ENCODE measurements at places on chromosomes 4 and X. TPM values are rescaled to one million over a fixed set of nuclear protein-coding genes. Genes with fewer than 3 reads are reported as not detected.

DNA sequence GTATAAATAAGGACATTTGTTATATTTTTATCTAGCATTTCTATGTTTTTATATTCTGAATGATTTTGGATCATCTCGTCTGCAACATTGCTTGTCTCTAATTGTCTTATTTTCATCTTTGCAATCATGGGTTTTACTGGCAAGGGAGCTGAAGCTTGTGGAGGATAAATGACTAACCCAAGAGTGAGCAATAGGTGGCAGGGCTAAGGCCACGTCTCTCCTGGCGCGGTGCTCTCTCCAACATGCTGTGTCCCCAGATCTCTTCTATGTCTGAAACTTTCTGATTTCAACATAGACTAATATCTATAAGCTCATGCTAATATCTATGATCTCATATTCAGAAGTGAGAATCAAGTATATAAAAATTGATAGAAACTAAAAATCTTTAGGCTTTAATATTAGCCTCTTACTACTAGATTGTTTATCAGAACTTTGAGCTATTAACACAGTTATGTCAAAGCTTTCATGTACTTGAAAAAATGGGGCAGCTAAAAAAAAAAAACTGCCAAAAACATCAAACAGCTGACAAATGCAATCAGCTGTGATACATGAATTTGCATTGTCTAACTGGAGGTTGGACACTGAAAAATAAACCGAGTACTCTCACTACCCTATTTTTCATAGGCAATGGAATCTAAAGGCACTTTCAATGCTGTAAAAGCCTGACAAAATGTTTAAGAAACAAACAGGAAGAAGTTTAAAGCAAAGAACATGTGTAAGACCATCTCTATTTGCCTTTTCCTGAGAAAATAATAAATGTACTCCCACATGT is 169.2 kb downstream of the TMA16 start:
- no peak for DNase-seq

DNA sequence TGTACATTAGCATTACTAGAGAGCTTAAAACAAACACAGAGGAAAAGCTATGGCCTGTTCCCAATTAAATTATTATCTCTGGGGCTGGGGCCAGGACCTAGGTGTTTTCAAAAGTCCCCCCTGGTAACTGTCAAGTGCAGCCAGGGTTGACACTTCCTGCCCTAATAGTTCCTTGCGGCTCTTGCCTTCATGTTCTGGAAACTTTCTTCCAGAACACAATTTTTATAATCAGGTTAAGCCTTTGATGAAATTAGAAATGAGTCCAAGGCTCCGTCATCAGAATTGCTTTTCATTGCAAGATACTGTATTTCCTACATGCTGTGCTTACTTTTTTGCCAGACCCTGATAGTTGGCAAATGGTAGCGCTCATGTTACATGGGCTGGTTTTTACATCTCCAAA is 229.6 kb downstream of the UNC5C start:
- DNase-seq: no peak

DNA sequence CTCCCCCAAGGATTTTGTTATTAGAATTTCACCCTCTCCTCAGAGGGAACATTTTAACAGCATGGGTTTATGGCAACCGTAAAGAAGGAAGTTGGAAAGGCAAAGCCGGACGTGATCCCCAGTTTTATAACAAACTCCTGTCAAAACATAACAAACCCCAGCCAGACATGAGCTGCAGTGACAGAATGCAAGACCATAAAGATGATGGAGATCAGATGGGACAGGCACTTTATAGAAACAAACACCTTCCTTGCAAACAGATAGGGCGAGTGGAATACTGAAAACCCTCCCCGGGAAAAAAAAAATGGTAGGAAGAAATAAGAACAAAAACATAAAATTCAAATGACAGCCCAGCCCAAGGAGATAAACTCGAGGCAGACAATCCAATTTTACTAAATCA is 281.4 kb downstream of the LDB2 start:
- no peak for DNase-seq

- no peak for DNase-seq
These were observed 383.0 kb upstream of the GALNT7 start for GRCh38 chr4:172785613-172786012.

- no peak for DNase-seq
These were observed 488.3 kb downstream of the ANKRD50 start for GRCh38 chr4:124224256-124224655.

DNA sequence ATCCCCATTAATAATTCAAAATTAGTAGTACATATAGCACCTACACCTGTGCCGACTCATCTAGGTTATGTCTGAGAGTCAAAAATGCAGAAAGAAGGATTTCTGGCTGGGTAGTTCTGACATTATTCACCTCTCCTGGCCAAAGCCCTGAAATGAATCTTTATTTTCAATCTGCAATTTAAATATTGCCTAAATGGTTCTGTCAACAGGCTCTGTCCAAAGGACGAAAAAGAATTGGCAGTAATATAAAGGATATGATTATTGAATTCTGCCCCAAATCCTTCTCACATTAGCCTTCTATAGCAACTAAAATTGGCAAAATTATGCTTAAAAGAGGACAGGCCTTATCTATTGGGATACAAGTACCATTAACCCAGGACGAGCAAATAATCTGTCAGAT is 86.9 kb upstream of the SPANXN4 start:
- DNase-seq: no peak

DNA sequence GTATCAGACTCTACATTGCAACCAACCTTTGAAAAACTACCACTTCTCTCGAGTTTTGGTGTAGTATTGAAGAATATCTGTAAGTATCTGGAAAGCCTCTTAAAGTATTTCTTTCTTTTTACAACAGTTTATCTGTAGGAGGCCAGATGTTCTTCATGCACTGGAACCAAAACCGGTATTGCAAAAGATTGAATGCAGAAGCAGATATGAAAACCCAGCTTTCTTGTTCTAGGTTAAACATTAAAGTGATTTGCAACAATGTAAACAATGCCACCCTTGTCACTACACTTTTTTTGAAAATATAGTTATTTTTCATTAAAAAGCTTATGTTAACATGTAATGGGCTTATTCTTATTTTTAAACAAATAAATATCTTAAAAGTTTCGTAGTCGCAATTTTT is 27.2 kb downstream of the PLS3 start:
- no peak for DNase-seq

DNA sequence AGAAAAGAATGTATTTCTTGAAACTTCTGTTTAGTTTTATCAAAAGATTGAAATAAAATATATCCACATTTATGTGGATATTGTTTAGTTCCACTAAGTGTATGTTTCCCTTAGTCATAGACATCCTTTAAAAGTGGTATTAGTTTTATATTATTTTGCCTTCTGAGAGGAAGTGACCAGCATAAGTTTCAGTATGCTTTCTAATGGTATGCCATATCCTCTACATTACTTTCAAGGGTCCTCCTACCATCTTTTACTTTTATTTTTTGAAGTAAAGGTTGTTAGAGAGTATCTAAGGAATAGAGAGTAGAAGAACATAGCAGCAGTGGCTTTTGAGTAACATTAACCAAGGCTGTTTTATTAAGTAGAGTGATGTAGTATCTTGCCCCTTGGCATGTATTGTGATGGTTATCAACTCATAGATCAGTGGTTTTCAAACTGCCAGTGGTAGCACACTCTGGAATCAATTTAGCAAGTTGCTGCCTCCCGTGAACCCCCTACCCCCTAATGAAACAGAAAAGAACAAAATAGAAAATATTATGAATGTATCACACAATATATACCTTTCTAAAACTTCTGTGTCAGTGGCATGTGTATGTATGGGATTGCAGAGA is 44.8 kb downstream of the RBPJ start:
- DNase-seq: no peak

DNA sequence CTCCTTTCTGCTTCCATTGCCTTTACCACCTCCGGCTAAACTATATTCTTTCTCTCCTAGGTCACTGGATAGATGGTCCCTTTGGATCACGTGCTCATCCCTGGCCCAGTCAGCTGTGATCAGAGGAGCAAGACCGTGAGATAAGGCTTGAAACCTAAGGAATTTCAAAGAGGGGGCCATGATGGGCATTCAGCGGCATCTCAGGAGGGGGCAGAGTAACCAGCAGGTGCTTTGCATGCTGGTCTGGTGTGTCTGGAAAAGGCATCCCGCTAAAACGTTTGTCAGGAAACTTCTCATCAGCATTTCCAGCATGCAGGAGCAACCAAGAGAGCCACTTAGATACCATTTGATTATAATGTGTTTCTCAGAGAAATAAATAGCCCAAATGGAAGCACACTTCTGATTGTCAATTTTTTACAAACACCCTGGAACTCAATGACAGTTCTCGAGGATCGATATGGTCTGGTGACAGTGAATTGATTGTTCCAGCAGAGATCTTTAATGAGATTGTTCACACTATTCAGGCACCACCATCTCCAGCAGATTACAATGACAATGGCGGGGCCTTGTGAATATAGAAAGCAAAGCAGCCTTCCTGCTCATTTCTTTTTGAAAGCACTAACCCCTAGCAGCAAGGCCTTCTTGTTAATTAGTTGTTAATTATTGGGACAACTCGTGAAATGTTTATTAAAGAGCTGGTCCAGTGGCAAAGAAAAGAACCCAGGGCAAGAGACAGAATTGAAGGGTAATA is 327.1 kb downstream of the PTTG2 start:
- no peak for DNase-seq

- no peak for DNase-seq
These were observed 89.0 kb upstream of the MAPK10 start for GRCh38 chr4:86448871-86449270.

- DNase-seq: no peak
These were observed 279.0 kb downstream of the CFAP47 start for GRCh38 chrX:36198575-36198974.

DNA sequence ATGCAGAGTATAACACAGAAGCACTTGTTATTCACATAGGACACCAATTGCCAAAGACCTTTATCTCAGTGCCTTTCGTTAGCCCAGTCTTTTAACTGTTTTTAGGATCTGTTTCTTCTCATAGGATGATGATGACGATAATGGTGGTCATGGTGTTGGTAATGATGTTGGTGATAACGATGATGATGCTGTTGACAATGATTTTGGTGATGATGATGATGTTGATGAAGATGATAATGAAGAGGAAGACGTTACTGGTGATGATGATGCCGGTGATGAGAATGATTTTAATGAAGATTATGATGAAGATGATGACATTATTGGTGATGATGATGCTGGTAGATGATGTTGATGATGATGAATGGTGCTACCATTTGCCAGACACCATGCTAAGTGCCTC is 29.8 kb downstream of the LDB2 start:
- no peak for DNase-seq

DNA sequence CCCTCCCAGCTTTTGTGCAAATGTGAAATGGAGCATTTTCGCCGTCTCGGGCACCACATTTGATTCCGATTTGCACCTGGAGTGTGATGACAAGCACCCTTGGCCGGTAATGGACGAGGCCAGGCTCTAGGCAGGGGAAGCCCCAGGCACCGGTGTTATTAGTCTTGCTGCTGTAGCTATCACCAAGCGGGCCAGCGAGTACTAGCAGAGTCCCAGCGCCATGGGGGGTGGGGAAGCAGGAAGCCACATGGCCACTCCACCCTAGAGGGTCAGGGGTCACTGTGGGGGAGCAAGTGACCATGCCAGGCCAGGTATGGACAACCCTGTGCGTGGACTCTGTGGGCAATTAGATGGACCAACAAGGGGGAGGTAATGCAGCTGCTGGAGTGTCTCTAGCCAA is 88.8 kb downstream of the CPZ start:
- no peak for DNase-seq

DNA sequence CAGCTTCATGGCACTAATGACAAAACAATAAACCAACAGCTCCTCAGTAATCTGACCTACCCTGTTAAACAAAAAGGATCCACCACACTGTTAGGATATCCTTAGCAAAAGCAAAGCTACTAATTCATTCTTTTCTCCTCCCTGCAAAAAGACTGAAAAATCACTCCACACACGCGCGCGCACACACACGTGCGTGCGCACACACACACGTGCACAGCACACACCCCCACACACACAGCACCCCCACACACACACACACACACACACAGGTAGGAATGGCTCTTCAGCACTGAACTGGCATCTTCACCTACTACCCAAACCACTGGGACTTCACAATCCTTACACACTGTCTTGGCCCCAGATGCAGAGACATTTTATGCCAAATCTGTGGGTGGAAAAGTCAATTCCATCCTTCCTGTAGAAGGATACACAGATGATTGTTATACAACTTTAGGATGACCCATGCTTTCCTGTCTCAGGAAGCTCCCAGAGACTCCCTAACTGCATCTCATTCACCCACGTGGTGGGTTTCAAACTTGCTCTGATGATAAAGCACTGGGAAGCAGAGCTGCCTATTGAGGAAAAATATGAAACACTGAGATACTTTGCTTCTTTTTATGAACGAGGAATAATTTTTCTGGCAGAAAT is 102.5 kb downstream of the TSPAN5 start:
- no peak for DNase-seq

GRCh38 chr4:25421816-25422525 is 44.9 kb downstream of the ANAPC4 start:
- DNase-seq: no peak

GRCh38 chr4:101970547-101971155 is 180.1 kb downstream of the BANK1 start:
- no peak for DNase-seq

Gene BEND2
- total RNA-seq: not detected

Gene CT45A2
- total RNA-seq: not detected

Gene SPANXA2
- not detected for total RNA-seq

Gene FAM133A
- total RNA-seq: not detected

Gene PFKFB1
- 0.77 TPM for total RNA-seq

Data from activated CD8-positive, alpha-beta memory T cell treated with anti-CD3 and anti-CD28 coated beads, Interleukin-2, amount 10 ng/mL, durations not matched to agents 7 days and 5 days (primary cell).